ENCODE measurements at places on chromosomes 3 and 15. TPM values are rescaled to one million over a fixed set of nuclear protein-coding genes. Genes with fewer than 3 reads are reported as not detected.
A peak's percentile ranks its signal among the peaks of the same experiment; 100 is the strongest.

SEMA3G gene
- total RNA-seq: 30.8 TPM

KBTBD8 gene
- 5.0 TPM for total RNA-seq

DNA sequence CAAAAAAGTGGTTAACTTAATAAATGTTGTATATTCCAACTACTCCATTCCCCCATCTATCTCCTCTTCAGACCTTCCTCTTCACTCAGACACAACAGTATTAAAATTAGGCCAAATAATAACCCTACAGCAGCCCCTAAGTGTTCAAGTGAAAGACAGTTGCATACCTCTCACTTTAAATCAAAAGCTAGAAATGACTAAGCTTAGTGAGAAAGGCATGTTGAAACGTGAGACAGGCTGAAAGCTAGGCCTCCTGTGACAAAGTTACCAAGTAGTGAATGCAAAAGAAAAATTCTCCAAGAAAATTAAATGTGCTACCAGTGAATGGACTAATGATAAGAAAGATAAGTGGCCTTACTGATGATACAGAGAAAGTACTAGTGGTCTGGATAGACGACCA is 71.7 kb downstream of the ANKRD28 start:
- H3K27ac ChIP-seq: no peak overlapping the region
- peaks cover 4% of the 10 kb centered on the region for H3K36me3 ChIP-seq
- no peak for DNase-seq
- no peaks in the 10 kb centered on the region for H3K4me1 ChIP-seq

PDE12 gene
- total RNA-seq: 10.5 TPM

- no peak overlapping the region for H3K27ac ChIP-seq
- H3K4me1 ChIP-seq: no peaks in the 10 kb centered on the region
- H3K4me3 ChIP-seq: no peak overlapping the region
- DNase-seq: no peak
- H3K36me3 ChIP-seq: no peaks in the 10 kb centered on the region
Observed at GRCh38 chr15:58467121-58467721, 35.4 kb downstream of the LIPC start.

DNA sequence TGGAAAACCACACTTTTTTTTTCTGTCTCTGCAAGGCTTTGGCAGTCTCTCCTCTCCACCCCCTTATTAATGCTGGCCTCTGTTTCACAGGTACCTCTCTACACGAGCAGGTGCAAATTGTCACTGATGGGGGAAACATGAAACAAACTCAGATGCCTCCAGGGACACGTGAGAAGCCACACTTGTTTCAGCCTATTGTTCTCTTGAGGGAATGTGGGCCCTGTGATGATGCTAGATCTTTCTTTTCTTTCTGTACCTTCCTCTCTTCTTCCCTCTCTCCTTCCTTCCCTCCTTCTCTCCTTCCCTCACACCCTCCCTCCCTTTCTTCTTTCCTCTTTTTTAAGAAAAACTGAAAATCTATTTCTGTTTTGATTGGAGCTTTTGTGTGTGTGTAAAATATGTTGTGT is 5.7 kb upstream of the BLM start:
- peaks cover 2% of the 10 kb centered on the region for H3K4me1 ChIP-seq
- DNase-seq: no peak
- no peaks in the 10 kb centered on the region for H3K36me3 ChIP-seq
- H3K27me3 ChIP-seq: no peaks in the 10 kb centered on the region
- H3K27ac ChIP-seq: no peak overlapping the region

- no peak overlapping the region for H3K27ac ChIP-seq
- no peak overlapping the region for H3K4me3 ChIP-seq
- H3K36me3 ChIP-seq: no peaks in the 10 kb centered on the region
- H3K4me1 ChIP-seq: no peaks in the 10 kb centered on the region
- no peak for DNase-seq
Observed at GRCh38 chr15:89672221-89673164, 6.7 kb downstream of the PLIN1 start.

GRCh38 chr3:171712171-171712938 is 97.9 kb downstream of the PLD1 start:
- H3K4me1 ChIP-seq: no peaks in the 10 kb centered on the region
- H3K36me3 ChIP-seq: peaks cover 12% of the 10 kb centered on the region
- no peak for DNase-seq
- no peaks in the 10 kb centered on the region for H3K27me3 ChIP-seq
- no peak overlapping the region for H3K4me3 ChIP-seq
- H3K27ac ChIP-seq: peak overlapping the region; percentile 9

PIGZ gene
- total RNA-seq: 5.5 TPM

DNA sequence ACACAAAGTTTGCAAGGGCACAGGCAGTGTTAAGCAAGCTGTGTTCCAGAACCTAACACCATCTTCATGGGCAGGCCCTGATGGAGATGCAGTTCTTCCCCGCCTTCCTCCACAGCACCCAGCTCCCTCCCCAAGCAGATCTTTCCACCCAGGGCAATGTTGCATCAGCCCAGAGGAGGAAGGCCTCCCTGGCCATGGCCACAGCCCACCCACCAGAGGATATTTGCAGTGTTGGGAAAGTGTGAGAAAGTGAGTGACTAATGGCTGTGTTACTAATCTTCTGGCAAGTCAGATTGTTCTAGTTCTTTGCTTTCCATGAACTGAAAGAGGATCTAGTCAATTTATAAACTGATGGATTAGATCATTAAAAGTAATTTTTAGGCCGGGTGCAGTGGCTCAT is 42.0 kb upstream of the ATP10A start:
- H3K27ac ChIP-seq: no peak overlapping the region
- H3K4me3 ChIP-seq: no peak overlapping the region
- H3K27me3 ChIP-seq: no peaks in the 10 kb centered on the region
- no peak for DNase-seq

IMPG2 gene
- 0.54 TPM for total RNA-seq

LOXL1 gene
- 13.1 TPM for total RNA-seq

- no peak overlapping the region for H3K4me3 ChIP-seq
- DNase-seq: peak; percentile 19
Observed at GRCh38 chr3:54822206-54822605, 105.7 kb downstream of the LRTM1 start.

WNT7A gene
- total RNA-seq: 4.8 TPM

- H3K27ac ChIP-seq: no peak overlapping the region
- no peaks in the 10 kb centered on the region for H3K4me1 ChIP-seq
- H3K4me3 ChIP-seq: no peak overlapping the region
- no peaks in the 10 kb centered on the region for H3K27me3 ChIP-seq
Observed at GRCh38 chr3:155428563-155428962, 135.1 kb upstream of the STRIT1 start.

- no peak for DNase-seq
- H3K4me3 ChIP-seq: no peak overlapping the region
- H3K4me1 ChIP-seq: no peaks in the 10 kb centered on the region
- no peaks in the 10 kb centered on the region for H3K36me3 ChIP-seq
- H3K27me3 ChIP-seq: no peaks in the 10 kb centered on the region
Observed at GRCh38 chr3:185188816-185189215, 36.0 kb upstream of the C3orf70 start.

Measured in lung (tissue), 17 donors.